ENCODE measurements at places on chromosomes 3 and 15.

DNA sequence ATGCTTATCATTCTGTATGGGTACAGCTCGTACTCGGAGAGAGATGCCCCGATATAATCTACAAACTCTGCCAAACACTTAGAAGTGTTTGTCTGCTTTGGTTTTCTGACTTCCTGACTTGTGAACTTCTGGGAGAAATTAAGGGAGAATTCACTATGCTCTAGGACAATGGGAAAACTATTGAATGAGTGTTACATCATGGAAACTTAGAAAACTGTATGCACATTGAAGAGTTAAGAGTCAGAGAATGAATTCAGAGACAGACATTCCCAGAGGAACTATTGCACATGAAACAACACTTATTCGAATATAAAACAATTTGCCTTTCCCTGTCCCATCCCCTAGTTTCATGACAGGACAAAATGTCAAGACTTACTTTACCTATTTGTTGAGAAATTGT is 57.8 kb downstream of the DTWD1 start:
- no peak for DNase-seq

DNA sequence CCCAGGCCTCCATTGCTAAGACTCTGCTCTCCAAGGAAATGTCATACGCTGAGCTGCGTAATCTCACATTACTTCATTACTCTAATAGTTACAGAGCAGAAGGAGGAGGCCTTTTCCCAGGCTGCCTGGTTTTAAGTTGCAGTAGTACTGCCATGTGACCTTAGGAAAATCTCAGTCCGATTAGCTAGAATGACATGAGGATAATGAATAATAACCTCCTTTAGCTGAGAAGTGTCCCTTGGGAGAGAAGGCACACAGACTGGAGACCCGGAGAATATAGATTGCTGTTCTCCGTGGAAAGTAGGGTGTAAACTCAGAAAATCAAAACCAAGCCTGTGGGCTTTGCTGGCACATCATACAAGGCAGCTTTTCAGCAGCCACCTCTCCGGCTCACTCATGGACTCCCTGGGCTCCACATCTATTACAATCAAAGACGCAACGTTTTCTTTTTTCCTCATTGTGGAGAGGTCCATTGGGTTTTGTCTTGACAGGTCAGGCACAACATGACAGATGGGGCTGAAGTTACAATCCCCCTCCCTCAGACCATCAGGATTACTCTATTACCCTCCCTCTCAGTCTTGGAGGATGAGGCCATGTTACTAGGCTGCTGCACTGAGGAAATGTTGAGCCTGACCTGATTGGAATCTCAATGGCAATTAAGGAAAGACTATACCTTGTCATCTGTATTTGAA is 134.8 kb upstream of the MB21D2 start:
- DNase-seq, result no peak

- no peak for DNase-seq
Observed at GRCh38 chr15:79595306-79595705, 163.2 kb downstream of the MINAR1 start.

DNA sequence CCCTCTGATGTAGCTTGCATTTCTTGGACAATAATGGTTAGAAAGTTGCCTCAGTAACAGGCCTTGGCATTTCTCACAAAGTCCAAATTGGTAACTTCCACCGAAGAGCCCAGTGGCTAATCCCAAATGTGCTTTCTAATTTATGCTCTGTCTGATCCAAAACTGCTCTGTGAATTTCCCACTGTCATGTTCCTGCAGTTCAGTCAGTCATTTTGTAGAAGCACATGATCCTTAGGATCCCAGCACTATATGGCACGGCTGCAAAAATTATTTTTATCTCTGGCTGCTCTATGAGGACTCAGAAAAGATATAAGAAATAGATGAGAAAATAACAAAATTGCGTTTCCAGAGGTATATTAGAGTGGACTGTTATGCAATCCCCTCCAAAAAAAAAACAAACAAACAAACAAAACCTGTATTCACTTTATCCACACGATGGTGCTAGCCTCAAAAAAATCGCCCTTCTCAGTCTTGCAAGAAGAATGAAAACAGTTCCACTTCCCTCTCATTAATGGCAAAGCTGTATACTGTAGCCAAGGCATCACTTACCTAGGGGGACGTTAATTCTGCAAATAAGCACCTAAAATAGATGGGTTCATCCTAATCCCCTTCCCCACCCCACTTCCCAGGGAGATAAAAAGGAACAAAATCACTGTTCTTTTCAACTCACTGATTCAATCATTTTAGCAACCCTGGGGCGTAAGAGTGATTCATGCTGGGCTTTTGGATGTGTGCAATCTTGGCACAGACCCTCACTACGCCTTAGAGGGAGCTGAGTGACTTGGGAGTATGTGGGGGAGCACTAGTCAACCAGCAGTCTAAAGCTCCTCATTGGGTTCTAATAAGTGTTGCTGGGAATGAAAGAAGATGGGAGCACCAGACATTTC is 61.3 kb downstream of the TMCO5A start:
- DNase-seq, result no peak

DNA sequence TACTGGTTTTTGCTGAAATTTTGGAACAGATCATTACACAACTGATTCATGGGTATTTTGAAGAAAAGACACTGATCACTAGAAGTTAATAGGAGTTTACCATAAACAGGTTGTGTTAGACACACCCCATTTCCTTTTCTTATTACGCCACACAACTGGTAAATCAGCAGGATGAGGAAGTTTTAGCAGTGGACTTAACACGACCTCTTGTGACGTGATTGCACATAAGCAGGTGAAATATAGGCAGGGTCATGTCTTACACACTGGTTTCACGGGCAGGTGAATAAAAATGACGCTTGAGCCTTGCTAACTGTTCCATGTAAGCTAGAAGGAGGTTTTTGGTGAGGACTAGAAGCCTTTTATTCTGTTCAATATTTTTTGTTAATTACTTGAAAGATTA is 27.1 kb upstream of the TPRG1 start:
- no peak for DNase-seq

DNA sequence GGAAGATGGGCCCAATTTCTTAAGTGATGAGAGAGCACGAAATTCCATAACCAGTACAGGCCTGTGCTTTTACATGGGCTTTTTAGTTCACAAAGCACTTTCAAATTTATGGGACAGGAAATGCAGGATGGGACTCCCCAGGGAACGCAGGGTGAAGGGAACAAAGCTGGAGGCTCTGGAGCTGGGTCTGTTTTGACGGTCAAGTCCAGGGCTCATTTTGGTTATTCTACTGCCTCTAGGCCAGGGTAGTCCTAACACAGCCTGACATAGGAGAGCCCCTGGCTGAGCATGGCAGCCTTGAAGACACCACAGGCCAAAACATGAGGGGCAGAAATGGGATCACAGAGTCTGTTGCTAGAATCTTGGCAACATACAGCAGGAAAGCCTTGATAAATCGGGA is 33.5 kb downstream of the HCLS1 start:
- no peak for DNase-seq

- no peak for DNase-seq
Observed at GRCh38 chr15:49343546-49343945, 79.5 kb upstream of the FGF7 start.

DNA sequence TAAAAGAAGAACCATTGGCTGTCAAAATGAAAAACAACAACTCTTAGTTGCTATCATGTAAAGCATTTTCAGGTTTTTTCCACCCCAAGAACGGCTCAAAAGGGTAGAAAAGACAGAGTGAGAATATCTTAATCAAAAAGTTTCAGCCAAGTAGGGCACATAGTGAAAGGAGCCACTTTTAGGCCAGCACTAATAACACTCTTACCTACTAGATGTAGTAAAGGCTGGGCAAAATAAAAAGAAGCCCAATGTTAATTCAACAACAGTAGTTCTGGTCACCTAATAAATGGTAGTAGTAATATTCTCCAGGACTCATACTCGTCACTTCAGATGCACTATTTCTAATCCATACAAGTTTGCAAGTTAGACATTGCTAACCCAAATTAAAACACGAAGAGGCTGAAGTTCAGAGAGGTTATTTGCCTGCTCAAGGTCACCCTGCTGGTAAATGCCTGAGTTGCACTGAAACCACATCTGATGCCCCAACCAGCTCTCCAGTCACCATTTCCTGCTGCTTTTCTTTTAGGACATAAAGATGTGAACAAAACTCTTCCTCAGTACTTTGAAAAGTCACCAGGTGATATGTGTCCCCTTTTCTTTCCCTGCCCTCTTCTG is 7.5 kb downstream of the GOLIM4 start:
- no peak for DNase-seq

GRCh38 chr15:82625136-82625535 is 22.0 kb downstream of the CPEB1 start:
- no peak for DNase-seq

DNA sequence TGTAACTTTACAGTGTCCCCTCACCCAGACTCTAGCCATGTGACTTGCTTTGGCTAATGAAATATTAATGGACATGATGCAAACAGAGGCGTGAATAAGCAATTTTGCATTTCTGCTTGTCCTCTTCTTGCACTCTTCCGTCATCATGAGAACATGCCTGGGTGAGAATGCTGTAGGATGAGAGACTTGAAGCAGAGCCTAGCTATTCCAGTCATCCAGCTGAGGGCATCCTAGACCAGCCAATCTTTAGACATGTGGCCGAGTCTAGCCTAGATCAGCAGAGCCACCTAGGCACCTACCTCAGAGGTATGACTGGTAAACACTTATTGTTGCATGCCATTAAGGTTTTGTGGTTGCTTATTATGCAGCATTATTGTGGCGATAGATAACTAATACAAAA is 450.5 kb upstream of the AZI2 start:
- no peak for DNase-seq

GRCh38 chr3:141116721-141117120 is 65.6 kb downstream of the SPSB4 start:
- DNase-seq, result no peak

DNA sequence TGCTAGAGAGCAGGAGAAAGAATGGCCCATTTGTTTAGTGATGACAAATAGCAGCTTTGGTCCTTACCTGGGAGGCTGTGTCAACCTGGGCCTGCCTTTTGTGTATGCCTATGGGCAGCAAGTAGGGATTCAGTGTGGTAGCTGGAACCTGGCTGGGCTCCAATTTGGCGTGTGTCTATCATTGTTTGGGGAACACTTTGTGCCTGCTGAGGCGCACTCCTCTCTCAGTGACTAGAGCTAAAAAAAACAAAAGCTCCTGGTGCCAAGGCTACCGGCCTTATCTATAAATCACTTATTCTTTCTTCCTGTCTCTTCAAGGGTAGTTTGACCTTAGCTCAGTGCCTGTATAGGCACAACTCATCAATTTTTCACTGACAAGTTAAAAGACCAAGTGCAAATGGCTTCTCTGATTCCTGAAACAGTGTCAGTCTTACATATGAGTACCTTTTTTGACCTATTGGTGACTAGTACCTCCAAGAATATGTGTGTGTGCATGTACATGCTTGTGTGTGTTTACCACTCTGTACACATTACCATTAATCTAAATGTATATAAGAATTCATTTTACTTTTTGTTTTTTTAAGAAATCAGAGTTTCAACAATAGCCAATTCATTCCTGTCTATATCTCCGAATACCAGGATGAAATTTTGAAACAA is 54.6 kb downstream of the GMNC start:
- DNase-seq, result no peak

DNA sequence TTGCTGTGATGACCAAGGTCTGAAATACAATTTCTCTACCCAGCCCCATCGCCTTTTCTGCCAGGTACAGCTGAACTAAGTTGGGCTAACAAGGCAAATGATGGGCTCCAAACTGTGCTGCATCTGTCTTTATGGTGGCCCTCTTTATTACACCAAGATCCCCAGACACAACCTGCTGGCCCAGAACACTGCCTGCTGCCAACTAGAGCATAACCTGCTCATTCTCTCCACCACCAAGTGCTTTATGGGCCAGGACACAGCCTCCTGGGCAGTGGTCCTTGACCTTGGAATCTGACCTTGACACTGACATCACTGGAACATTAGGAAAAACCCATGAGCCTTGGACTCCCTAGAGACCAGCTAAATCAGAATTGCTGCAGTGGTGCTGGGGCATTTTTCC is 3.3 kb downstream of the LINS1 start:
- no peak for DNase-seq

- DNase-seq, result no peak
Observed at GRCh38 chr3:66606868-66607267, 106.0 kb upstream of the LRIG1 start.

DNA sequence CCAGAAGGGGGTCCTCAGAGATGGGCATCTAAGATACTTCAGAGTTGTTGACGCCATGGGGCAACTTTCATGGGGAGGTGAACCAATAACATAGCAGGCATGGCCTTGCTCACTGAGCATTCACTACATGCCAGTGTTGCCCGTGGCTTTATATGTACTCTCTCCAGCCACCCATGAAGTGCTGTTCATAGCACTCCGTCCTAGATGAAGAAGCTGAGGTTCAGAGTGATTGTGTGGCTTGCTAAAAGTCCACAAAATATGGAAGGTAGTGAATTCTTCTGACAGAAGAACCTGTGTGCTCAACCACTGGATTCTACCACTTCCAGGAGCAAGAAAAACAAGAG is 9.8 kb upstream of the SEMA4B start:
- DNase-seq, result no peak

DNA sequence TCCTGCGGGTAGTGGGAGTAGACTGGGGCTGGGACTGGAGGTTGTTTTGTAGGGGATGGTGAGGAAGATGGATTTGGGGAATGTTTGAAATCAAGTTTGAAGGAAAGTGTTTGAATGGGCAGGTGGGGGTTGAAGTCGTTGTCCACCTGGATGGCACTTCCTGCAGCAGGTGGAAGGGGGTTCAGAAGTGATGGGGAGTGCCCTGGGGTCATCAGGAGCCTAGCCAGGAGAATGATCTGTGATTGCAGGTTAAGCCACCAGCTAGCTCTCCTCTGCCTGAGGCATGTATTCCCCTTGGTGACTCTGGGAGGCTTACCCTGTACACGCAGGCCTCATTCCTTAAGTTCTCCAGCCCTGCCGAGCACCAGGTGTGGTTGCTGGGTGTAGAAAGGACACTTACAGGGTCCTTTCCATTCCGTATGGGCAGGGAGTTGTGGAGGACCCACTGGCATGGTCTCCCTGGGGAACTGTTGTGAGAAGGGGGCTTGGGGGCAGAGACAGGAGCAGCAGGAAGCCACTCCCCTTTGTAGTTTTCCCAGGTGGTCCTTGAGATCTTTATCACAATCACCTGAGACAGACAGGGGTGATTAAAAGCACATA is 19.9 kb upstream of the EXOG start:
- DNase-seq, result no peak

- DNase-seq, result no peak
Observed at GRCh38 chr15:89693696-89694095, 3.1 kb downstream of the WDR93 start.

- DNase-seq, result no peak
Observed at GRCh38 chr3:29171043-29171990, 109.6 kb upstream of the RBMS3 start.

DNA sequence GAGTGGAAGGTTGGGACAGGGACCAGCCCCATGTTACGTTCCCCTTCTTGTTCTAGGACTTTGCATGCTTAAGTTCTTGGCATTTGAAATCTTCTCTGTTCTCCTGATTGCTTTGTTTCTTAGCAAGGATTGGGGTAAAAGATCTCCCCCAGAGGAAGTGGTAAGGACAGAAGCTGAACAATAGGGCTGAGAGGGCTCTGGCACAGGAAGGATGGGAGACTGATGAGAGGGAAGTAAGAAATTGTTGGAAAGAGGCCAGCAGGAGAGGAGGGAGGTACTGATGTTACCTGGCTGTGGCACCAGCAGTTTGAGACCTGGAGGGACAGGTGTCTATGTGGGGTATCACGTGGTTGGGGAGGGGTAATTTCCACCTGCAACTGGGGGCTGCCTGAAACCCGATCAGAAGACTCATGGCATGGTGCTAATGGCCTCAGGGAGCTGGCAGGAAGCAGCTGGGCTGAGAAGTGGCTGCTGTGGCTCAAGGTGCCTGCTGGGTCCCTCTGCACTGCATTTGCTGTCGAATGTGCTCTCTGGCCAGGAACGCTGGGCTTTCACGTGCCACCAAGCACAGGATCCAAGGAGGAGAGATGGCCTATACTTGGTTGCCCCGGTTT is 108.4 kb downstream of the LSM3 start:
- no peak for DNase-seq
